Stimulated activated CD8-positive, alpha-beta memory T cell treated with anti-CD3 and anti-CD28 coated beads, Interleukin-15, amount 100 ng/mL, for 24 hours (primary cell): ENCODE measurements at places on chromosomes 12 and 14.

GRCh38 chr12:4779749-4780148, 59.5 kb downstream of the GALNT8 start:
- DNase-seq, result no peak

DNA sequence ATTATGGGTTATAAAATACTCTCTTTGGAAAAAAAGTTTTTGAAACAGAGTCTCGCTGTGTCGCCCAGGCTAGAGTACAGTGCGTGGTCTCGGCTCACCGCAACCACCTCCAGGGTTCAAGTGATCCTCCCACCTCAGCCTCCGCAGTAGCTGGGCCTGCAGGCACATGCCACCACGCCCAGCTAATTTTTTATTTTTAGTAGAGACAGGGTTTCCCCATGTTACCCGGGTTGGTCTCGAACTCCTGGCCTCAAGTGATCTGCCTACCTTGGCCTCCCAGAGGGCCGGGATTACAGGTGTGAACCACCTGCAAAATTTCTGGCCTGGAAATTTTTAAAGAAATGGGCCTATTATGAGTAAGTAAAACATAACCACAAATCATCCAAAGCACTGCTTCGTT, 3.8 kb downstream of the USP15 start:
- no peak for DNase-seq

GRCh38 chr14:50666772-50667683, 1.1 kb downstream of the SAV1 start:
- no peak for DNase-seq

GRCh38 chr14:102353126-102353619, 9.5 kb downstream of the CINP start:
- no peak for DNase-seq
